CD4-positive, alpha-beta T cell treated with Interleukin-15 for 1 hour (primary cell): ENCODE measurements at places on chromosomes 1 and 21.

- no peak for DNase-seq
These were observed 262.9 kb upstream of the PROX1 start for GRCh38 chr1:213724640-213725536.

DNA sequence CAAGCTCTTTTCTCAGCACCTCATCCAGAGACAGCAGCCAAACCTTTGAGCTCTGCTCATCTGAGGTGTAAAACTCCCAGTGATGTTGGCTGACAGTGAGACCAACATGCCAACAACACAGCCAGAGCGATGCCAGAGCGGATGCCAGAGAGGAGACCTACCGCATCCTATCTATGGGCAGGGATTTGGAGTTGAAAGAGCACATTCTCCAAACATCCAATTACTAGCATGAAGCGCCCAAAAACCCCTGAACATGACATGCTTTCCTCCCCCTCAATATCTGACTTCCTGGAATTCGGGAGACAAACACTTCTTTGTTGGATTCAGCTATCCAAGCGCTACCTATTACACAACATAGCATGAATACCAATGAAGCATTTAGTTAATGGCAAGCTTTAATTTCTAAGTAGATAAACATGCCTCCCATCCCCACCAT lies 23.1 kb upstream of the PAXBP1 start:
- no peak for DNase-seq

- DNase-seq, result no peak
These were observed 161.8 kb downstream of the NFIA start for GRCh38 chr1:61244114-61244513.

- no peak for DNase-seq
These were observed 17.2 kb downstream of the FPGT start for GRCh38 chr1:74215229-74215628.

- DNase-seq, result no peak
These were observed 21.5 kb upstream of the DDOST start for GRCh38 chr1:20682571-20683236.

DNA sequence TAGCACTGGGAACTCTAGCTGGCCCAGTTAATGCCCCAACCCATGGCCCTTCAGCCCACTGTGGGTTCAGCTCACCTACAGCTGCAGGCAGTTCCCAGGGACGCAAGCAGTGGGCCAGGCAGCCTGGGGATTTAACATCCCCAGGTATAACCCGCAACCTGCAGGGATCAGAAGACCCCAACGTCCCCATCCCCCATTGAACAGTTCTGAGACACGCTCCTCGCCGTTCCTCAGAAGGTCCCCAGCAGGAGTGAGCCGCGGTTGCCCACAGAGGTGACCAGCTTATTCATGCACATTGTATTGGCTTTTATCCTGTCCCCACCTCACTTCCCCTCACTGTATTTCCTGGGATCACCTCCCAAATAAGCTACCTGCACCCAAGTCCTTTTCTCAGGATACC lies 5.0 kb upstream of the MATN1 start:
- DNase-seq, result no peak

DNA sequence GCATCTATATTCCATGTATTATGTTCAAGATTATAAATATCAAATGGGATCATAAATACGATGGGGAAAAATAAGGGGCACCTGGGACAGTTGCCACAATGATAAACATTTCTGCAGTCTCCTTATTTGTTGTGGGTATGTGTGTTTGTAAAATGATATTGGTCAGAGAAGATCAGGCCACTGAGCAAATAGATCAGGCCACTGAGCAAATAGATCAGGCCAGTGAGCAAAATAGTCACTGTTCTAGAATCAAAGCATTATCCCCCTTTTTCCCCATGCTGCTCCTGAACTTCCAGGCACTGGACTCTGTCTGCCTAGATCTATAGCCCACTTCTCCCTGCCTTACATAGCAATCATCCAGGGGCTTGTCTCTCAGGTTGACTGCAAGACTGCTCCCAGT lies 599.8 kb upstream of the USP24 start:
- no peak for DNase-seq

GRCh38 chr1:78540048-78540447 lies 49.3 kb downstream of the PTGFR start:
- DNase-seq, result no peak

DNA sequence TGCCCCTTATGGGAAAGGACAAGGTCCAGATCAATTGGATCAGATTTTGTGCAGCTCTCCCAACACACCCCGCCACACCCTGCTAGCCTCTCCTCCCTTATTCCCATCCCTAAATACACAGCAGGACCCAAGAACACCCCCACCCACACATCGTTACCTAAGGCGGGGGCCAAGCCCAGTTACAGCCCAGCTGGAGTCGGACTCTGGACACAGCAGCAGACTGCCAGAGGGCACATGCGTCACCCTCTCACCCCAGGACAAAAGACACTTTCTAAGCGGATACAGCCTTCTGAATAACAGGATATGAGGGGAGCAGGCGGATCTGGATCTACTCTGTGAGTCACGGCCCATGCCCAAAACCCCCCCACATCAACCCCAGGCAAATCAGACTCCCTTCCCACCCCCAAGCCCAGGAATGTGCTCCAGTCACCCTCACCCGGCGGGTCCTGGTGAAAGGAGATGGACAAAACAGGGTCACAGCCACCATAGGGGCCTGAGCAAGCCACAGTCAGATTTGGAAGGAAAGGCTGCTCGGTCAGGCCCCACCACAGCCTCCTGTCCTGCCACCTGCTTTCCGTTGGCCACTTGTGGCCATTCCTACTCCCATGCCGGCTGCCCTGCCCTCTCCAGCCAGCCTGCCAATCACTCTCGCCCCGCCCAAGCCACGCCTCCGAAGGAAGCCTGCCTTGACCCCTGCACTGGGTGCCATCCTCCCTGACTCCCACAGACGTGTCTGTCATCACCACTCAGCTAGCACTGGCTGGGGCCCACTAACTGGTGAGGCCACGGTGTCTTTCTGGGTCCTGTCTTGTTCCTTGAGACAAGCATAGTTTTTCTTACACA lies 4.0 kb downstream of the S100A16 start:
- DNase-seq, result no peak

DNA sequence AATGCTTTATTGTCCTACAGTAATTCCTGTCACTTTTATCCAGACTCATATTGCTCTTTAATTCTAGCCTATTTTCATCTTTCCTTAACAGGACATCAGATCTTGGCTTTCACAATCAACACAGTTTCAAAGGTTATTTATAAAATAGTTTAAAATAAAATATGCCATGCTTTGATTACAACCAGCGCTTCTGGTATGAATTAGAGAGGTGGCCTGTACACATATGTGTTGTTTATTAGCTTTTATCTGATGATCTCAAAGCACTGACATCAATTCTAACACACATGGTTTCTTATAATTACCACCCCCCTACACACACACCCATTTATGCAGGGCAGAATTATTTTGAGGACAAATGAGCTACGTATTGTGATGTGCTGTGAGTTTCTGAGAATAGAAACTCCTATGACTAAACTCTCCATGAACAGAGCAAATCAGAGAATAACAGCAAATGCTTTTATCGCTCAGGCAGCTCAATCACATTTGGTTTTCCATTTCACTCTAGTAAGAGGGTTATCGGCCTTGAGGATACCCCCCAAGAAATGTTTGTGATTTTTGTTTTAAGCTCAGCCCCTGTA lies 18.0 kb downstream of the CD247 start:
- DNase-seq, result no peak

- peak; percentile 81 for DNase-seq
These were observed 787 bp downstream of the JAK1 start for GRCh38 chr1:64965366-64966157.

DNA sequence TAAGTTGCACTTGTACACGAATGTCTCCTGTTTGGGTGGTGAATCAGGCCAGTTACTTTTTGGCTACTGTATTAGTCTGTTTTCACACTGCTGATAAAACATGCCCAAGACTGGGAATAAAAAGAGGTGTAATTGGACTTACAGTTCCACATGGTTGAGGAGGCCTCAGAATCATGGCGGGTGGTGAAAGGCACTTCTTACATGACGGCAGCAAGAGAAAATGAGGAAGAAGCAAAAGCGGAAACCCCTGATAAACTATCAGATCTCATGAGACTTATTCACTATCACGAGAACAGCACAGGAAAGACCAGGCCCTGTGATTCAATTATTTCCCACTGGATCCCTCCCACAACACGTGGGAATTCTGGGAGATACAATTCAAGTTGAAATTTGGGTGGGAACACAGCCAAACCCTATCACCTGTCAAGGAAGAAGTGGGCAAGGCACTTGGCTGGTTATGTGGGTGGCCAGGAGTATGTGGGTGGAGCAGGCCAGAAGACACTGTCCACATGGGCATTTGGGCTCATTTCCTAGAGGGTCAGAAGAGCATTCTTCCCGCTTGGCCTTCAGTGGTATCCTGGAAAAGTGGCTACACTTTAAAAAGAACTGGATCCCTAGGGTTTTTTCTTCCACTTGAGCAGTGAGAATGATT lies 228.8 kb downstream of the HHAT start:
- no peak for DNase-seq

- DNase-seq, result no peak
These were observed 323.5 kb downstream of the SIPA1L2 start for GRCh38 chr1:232306269-232306961.

GRCh38 chr1:60374537-60374936 lies 301.0 kb upstream of the C1orf87 start:
- DNase-seq, result no peak

DNA sequence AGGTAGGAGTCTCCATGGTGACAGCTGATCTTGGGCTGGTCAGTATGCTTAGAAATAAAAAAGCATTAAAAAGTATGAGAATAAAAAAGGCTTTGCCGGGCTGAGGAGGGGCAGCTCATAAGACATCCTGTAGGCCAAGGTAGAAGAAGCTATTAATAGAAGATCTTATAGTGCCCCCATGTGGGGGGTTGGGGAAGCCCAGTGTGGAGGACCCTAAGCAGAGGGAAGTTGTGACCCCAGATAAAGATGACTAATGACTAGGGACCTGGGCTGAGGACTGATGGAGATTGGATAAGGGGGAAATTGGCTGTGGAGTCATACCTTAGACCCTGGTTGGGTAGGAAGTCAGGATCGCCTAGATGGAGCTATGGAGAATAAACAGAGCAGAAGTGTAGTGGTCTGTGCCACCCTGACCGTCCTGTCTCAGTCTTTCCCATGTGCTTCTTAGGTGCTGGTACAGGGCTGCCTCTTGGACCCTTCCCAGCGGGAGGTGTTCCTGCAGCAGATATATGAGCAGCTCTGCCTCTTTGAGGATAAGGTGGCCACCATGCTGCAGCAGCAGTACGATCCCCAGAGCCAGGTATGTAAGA lies 25.0 kb downstream of the SZT2 start:
- DNase-seq, result peak; percentile 62

DNA sequence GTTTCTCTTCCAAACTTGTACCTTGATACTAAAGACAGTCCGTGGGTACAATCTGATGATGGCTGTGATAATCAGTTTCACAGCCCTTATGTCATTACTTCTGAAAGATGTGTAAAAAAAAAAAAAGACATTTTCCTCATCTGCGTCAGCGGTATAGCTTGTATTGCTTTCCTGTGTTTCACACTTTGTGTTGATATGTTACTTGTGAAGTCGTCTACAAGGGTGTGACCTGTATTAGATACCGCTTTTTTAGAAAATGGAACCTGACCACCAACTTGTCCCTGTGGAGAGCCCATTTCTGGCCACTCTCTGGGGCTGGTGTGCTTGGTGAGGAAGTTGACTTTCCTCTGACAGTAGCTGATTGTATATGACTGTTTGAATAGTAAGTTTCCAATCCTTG lies 50.5 kb downstream of the PEX14 start:
- no peak for DNase-seq

GRCh38 chr1:11187000-11187399 lies 2.2 kb upstream of the ANGPTL7 start:
- no peak for DNase-seq

- no peak for DNase-seq
These were observed 542.9 kb downstream of the PLPP3 start for GRCh38 chr1:56036479-56036878.

DNA sequence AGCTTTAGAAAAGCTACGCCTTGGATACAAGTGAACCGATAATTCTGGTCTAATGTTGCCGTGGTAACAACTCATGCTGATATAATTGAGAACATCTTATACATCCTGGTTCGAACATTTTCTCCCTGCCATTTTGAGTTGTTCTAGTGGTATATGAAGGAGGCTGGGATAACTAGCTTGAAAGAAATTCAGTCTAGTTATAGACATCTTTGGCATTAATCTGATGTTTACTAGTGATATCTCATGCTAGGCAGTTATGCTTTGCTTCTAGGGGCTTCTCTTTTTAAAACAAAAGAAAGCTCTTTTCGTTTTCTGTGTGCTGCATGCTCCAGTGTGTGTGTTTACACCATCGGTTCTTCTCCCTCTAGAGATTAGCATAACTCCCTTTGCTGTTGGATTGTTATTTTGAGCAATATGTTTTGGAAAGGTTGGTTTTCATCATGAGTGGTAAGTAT lies 20.5 kb downstream of the PRKACB start:
- no peak for DNase-seq

- DNase-seq, result no peak
These were observed 141.7 kb downstream of the NPHP4 start for GRCh38 chr1:5850503-5850902.

DNA sequence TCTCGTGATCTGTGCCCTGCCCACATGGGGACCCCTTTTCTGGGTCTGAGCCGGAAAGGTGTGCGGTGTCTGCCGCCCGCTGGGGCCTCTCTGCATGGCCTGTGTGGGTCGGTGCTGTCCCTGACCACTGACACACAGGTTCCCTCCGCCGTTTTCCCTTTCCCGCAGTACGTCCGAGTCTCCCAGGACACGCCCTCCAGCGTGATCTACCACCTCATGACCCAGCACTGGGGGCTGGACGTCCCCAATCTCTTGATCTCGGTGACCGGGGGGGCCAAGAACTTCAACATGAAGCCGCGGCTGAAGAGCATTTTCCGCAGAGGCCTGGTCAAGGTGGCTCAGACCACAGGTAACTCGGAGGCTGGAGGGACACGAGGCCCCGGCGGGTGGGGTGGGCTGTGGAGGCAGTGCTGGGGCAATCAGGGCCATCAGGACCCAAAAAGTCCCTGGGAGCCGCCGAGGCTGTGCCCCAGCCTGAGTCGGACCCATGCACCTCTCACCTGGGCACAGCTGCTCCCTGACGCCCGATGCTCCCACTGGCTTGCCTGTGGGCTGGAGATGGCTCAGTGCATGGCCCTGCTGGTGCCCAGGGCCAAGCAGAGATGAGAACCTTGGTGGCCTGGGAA lies 13.3 kb downstream of the TRPM2 start:
- DNase-seq, result peak; percentile 12

DNA sequence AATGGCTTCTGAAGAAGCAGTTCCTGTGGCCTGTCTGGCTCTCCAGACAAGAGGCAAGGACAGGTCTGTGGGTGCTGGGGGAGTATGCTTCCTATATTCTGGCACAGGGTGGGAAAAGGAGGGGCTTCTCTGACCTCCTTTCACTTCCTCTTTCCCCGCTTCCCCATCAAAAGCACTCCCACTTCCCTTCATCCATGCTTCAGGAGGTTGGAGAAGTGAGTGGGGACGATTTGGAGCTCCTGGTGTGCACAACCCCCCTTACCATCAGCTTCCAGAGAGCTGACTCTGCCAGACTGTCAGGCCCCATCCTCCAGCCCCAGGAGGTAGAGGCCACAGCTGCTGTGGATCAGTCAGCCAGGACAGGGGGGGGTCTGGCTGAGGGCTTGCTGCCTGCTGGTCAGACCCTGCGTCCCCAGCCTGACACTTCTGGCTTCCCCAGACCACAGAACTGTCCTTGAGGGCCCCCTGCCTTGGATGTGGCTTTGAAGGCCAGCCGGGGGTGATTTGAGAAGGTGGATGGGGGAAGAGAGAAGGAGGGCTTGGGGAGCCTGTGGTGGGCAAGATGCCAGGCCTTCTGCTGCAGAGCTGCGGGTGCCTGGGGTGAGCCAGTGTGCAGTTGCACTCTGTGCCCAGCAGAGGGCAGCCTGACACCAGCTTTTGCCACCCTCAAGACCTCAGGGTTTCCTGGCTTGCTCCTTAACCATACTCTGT lies 21.5 kb upstream of the TMEM222 start:
- peak; percentile 79 for DNase-seq
